ENCODE measurements at places on chromosomes 12 and 14. TPM values are rescaled to one million over a fixed set of nuclear protein-coding genes. Genes with fewer than 3 reads are reported as not detected.

Gene ANKRD33
- total RNA-seq, result not detected

Gene DLGAP5
- 72.8 TPM for total RNA-seq

Gene CLEC4D
- total RNA-seq, result not detected

Gene KRT77
- total RNA-seq, result not detected

Gene C14orf39
- not detected for total RNA-seq

Gene TAS2R13
- 0.91 TPM for total RNA-seq

Gene STAT6
- total RNA-seq, result 78.5 TPM

Gene CNPY2
- total RNA-seq, result 109 TPM

Gene RAD52
- total RNA-seq, result 24.4 TPM

Gene SMIM41
- not detected for total RNA-seq

Gene ZC3H14
- total RNA-seq, result 66.2 TPM

Gene MANSC1
- total RNA-seq, result 0.20 TPM

Gene SLC11A2
- total RNA-seq, result 38.7 TPM

Gene ACACB
- total RNA-seq, result 11.1 TPM

Gene IL26
- total RNA-seq, result not detected

Gene TAS2R8
- total RNA-seq, result not detected

Gene DBX2
- not detected for total RNA-seq

Gene MYF6
- total RNA-seq, result not detected

Gene BCL2L2
- total RNA-seq, result 25.5 TPM

Gene MAP4K5
- total RNA-seq, result 39.1 TPM

Gene CCDC197
- total RNA-seq, result not detected

Gene SLC4A8
- total RNA-seq, result 1.4 TPM

Gene KERA
- not detected for total RNA-seq

Gene FAM222A
- 3.7 TPM for total RNA-seq

Gene RND1
- 2.0 TPM for total RNA-seq

Gene MANSC4
- total RNA-seq, result not detected

Gene CLMN
- 33.4 TPM for total RNA-seq

Gene VWF
- total RNA-seq, result 0.57 TPM
